ENCODE measurements at places on chromosomes 5 and 9.

GRCh38 chr9:82021198-82021597 lies 32.6 kb downstream of the SPATA31D1 start:
- no peak for DNase-seq

- DNase-seq, result no peak
Observed at GRCh38 chr9:68802525-68803015, 97.5 kb downstream of the PIP5K1B start.

GRCh38 chr5:59790776-59791475 lies 102.6 kb downstream of the PDE4D start:
- DNase-seq, result no peak

- no peak for DNase-seq
Observed at GRCh38 chr9:117882171-117882570, 178.0 kb downstream of the TLR4 start.

GRCh38 chr9:88635151-88635550 lies 100.2 kb downstream of the NXNL2 start:
- DNase-seq, result no peak

GRCh38 chr5:20266066-20266465 lies 278.1 kb upstream of the CDH18 start:
- DNase-seq, result no peak

DNA sequence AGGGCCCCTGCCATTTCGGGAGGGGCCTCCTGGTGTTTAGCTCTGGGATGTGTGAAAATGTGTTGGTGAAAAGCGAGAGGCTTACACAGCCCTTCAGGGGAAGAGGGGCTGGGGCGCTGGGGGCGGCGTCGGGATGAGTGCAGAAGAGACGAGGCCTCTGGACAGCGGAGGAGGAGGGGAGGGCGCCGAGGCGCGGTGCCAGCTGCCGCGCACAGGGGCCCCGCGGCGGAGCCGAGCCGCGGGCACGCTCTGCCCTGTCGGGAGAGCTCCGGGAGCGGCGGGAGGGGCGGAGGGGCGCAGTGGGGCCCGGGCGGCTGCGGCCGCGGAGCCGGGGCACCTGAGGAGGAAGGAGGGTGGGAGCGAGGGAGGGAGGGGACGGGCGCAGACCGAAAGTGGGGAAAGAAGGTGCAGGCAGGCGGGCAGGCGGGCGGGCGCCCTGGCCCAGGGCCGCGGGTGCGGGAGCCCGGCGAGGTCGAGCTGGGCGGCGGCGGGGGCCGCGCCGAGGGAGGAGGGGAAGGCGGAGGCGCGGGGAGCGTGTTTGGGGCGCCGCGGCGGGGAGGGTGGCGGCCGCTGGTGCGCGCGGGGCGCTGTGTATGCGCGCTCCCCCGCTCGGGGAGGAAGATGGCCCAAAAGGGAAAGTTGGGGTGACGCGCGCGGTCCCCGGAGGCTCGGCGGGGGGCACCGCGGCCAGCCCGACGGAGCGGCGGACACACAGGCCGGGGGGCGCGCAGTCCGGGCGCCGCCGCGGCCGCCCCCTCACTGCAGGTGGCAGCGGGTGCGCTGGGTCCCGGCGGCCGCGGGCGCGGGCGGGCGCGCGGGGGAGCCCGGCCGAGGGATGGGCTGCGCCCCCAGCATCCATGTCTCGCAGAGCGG lies at the start of gene PDE8B:
TSS of gene PDE8B (plus strand) at position 590 of the 873 bp plus-strand sequence. CDS start at position 836, 246 bp downstream.
- DNase-seq, result peak; percentile 51

DNA sequence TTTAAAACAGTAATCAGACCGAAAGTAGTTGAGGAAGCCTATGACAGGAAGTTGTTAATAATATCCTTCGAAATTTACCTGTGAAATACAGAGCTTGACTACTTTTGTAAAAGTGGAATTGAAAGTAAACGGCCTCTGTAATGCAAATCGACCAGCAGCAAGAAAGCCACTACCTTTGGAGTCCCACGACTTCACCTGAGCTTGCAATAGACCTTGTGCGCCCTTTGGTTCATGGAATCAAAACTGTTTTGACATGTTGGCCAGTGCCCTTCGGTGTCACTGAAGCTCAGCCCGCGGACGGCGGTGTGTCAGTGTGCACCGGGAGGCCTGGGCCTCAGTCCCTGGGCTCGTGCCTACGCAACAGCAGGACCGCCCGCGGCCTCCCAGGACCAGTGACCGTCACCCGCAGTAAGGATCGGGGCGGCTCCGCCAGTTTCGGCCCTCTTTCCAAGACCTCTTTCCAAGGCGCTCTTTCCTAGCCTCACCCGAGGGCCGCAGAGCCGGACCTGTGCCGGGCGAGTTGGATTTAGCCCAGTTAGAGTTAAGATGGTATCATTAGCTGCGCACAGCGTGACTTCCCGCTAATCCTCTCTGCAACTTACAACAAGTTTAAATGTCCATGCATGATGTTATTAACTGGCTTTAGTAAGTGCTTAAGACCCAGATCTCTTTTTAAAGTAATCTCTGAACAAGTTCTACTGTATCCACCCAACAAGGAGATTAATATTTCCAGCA lies 223.3 kb downstream of the MEF2C start:
- peak; percentile 68 for DNase-seq

GRCh38 chr9:121833061-121833460 lies 181.6 kb downstream of the DAB2IP start:
- DNase-seq, result no peak

- peak; percentile 72 for DNase-seq
Observed at GRCh38 chr5:168076561-168076991, 214.9 kb upstream of the WWC1 start.

- DNase-seq, result peak; percentile 37
Observed at GRCh38 chr5:850511-851006, at the start of gene ZDHHC11. Gene ZDHHC11 (minus strand): TSS chr5:850986. CDS start chr5:850602, 384 bp downstream.

DNA sequence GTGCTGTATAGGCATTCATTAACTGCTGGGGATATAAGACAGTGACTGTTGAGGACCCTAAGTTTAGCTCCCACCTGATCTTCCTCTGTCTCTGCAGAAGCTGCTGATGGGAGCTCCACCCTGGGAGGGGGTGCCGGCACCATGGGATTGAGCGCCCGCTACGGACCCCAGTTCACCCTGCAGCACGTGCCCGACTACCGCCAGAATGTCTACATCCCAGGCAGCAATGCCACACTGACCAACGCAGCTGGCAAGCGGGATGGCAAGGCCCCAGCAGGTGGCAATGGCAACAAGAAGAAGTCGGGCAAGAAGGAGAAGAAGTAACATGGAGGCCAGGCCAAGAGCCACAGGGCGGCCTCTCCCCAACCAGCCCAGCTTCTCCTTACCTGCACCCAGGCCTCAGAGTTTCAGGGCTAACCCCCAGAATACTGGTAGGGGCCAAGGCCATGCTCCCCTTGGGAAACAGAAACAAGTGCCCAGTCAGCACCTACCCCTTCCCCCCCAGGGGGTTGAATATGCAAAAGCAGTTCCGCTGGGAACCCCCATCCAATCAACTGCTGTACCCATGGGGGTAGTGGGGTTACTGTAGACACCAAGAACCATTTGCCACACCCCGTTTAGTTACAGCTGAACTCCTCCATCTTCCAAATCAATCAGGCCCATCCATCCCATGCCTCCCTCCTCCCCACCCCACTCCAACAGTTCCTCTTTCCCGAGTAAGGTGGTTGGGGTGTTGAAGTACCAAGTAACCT lies 22.1 kb downstream of the PCDHGC5 start:
- no peak for DNase-seq

DNA sequence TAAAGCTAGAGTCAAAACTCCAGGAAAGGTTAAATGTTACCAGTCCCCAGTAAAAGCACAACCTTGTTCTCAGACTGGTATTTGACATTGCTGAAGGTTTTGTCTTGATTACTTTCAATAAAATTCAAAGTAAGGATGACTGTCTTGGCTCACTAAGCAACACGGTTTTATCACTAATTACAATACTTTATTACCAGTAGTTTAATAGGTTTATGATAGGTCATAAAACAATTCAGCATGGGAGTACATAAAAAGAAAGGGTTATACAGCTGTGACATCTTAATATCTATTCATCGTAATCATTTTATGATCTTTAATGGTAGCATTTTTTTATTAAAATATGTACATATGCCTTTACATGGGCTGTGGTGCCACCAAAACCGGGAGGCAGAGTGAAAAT lies 370.7 kb upstream of the IRX2 start:
- no peak for DNase-seq

DNA sequence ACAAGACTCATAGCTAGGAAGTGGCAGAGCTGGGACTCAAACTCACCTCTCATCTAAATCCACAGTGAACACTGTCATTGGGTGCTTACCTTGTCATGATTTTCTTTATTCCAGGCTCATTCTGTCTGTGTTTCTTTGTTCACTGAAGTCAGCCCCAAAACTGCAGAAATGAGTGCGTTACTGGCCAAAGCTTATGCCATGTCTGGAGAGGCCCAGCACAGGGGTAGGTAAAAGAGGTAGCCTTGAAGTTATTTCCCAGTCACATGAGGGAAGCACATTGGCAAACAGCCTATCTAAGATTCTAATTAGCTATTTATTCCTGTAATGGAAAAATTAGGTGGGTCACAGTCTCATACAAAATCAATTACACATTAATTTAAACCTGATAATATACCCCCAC lies 29.8 kb downstream of the TTC23L start:
- no peak for DNase-seq

GRCh38 chr9:27524236-27524635 lies at the start of gene IFNK:
Gene IFNK (plus strand): TSS chr9:27524290. CDS start chr9:27524337, 47 bp downstream.
- no peak for DNase-seq

DNA sequence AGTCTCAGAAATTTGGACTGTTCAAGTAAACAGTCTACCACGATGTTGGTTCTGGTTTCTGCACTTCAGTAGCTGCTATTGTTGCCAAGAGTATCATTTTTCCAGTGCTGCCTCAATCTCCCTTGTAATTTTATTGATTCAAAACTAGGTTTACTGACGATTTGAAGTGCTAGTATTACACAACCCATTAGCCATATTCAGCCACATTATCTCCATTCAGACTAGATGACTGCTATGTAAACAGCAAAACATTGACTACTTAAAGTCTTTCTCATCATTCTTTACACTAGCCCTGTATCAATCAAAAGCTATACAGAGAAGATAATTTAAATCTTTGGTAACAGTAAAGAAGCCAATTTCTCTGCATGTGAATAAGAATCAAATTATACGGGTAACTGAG lies 102.0 kb upstream of the TSLP start:
- DNase-seq, result no peak

DNA sequence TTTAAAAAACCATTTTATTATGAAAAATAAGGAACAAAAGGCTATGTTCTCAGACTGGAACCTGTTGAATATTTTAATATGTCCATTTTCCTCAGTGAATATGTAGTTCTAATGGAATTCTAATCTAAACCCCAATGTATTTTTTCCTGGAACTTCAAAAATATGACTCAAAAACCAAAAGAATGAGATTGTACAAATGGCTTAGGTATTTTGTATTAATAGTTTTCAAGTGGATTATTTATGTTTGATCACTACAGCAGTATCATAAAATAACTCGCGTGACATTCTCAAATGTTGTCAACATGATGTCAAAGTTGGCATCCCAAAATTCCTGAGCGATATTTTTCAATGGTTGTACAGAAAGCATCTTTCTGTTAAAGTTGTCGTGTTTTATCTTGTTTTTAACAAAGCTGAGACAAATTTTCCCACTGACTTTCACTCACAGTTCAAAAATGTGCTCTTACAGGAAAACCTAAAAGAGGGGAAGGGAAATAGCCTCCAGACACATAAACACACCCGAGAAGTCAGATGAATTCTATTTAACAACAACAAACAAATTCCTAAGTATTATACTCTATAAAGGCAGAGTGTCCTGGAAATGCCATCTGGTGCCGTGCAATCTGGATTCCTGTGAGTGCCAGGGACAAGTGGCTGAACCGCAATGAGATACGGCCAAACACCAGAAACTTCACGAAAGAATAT lies 68.1 kb upstream of the TAS2R1 start:
- DNase-seq, result no peak

DNA sequence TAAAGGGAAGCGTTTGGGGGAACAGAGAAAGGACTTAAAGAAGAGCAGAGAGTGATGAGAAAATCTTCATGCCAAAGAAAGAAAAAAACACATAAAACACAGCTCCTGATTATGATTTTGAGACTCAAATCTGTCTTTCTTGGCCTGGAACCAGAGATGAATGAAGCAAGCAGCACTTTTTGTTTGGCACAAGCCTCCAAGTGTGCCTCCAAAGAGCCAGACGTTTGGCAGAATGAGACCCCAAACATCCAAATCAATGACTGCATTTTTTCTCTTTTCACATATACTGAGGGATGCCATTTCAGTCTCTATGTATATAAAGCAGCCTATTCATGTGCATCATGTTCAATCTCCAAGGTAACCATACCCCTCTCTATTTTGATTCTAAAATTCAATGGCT lies 424.2 kb downstream of the TUSC1 start:
- no peak for DNase-seq

GRCh38 chr9:113479174-113479621 lies 15.7 kb downstream of the RGS3 start:
- DNase-seq, result no peak

DNA sequence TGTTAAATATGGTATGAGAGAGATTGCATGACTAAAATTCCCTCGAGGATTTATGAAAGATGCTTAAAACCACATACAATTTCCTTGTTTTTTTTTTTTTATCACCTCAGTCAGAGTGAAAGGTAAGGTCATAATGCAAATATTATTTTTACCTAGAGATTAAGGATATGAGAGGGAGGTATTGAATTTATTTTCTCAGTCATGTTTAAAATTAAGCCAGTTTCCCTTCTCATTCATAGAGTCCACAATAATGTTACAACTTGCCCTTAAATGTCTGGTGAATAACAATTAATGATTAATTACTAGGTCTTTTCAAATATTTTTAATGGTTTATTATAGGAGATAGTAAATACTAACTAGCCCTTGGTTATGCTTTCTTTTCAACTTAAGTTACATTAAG lies 144.9 kb upstream of the HAPLN1 start:
- DNase-seq, result no peak

DNA sequence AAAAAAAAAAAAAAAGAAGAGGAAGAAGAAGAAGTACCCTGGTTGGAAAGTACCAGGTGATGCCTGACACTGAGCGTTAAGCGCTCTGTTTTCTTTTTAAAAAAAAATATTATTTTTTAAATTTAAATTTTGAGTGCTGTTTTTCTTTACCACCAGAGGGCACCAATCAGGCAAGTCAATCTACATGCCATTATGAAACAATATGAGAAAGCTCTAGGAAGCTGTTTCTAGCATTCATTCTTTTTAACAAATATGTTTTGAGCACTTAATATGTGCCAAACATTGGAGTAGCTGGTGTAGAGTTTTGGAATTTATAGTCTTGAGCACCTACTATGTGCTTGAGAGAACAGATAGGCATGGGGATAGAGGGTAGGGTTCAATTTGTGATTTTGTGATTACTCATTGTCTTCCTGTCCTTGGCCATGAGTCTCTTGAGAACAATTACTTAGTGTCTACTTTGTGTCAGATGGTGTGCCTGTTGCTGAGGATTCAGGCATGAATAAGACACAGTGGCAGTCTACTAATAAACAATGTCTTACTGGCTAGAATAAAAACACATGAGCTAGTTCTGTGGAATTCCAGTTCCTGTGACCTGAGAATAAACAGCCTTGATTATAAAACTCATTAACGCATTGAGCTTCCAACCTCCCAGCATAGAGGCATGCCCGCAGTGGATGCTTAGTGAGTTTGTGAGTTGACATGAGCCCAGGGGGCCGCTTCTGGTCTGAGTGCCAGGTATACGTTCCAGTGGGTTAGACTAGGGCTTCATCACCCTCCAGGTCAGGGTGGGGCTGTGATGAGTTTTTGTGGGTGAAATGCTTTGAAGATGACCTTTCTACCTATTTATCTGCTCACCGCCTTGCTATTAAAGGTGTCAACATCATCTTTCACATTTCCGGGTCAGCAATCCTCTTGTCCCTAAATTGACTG lies 3.0 kb upstream of the UBE2R2 start:
- peak; percentile 62 for DNase-seq

- no peak for DNase-seq
Observed at GRCh38 chr9:117464941-117465616, 50.2 kb upstream of the ASTN2 start.

GRCh38 chr9:87323928-87324327 lies 173.7 kb upstream of the DAPK1 start:
- no peak for DNase-seq

Measured in GM23338 (cell line).